ENCODE measurements at places on chromosomes 4 and X.
A peak's percentile ranks its signal among the peaks of the same experiment; 100 is the strongest.

DNA sequence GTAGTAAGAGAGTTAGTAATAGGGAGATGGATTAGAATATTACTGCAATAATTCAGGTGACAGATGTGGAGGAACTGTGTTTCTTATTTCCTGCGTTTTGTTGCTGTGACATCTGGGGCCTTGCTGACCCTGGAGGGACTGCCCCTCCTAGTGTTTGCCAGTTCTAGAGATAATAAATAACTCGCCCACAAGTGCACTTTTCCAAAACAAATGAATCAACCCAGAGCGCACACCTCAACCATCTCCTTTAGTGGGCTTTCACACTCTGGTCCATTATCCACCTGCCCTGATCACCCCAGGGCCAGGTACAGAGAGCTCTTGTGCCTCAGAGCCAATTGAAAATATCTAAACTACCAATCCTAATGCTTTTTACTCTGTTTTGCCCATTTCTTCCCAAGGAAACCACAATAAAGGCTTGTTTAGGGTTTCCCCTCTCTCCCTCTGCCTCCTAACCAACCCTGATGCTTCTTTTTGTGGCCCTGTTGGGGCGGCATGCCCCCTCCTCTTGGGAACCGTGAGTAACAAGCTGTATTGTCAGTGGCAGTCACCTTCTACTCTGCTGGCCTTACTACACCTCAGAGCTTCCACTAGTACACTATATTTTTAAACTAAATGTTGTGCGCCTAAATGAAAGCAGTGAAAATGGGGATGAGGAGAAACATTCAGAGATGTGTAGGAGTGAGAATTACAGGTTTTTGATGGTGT, 270.5 kb downstream of the TENM3 start:
- DNase-seq: no peak

- no peak for DNase-seq
These were observed 17.2 kb downstream of the SLC39A8 start for GRCh38 chr4:102328045-102328444.

DNA sequence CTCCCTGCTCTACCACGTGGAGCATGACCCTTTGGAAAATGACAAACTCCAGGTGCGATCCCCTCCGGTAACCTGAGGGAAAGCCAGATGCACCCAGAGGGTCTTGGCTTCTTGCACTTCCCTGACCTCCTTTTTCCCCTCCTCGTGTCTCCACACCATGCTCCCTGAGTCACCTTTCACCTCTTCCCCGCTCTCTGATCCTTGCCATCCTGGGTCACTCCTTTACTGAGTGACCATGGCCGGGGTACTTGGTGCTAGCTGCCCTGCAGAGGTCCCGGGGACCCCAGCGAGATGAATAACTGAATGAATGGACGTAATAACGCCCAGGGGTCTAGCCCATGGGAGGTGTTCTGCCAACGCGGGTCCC, 401 bp upstream of the ZFP92 start:
- DNase-seq: no peak

- DNase-seq: no peak
These were observed 734.0 kb upstream of the DIAPH2 start for GRCh38 chrX:95950679-95951078.

DNA sequence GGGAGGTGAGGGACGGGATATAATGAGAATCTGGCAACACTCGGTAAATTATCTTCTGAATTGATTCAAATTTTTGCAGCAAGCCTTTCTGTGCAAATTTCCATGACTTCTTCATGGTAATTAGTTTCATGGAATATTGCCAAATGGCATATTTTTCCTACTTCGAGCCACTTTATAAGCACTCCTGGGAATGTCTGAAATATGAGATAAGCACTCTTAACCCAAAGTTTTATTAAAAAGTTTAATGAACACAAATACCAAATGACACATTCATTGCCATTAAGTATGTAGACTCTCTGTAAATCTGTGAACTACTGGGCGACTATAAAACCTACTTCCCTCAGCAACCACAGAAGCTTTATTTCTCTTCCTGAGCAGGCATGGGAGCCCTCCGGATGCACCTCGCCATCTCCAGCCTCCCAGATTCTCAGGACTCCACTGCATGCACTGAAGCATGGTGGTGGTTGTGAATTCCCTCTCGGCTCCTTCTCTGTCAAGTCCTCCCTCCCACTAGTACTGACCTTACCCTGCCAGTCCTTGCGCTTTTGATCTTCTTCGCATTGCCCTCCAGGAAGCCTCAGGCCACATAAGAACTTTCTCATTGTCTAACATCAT, 154.4 kb upstream of the RPL34 start:
- no peak for DNase-seq

DNA sequence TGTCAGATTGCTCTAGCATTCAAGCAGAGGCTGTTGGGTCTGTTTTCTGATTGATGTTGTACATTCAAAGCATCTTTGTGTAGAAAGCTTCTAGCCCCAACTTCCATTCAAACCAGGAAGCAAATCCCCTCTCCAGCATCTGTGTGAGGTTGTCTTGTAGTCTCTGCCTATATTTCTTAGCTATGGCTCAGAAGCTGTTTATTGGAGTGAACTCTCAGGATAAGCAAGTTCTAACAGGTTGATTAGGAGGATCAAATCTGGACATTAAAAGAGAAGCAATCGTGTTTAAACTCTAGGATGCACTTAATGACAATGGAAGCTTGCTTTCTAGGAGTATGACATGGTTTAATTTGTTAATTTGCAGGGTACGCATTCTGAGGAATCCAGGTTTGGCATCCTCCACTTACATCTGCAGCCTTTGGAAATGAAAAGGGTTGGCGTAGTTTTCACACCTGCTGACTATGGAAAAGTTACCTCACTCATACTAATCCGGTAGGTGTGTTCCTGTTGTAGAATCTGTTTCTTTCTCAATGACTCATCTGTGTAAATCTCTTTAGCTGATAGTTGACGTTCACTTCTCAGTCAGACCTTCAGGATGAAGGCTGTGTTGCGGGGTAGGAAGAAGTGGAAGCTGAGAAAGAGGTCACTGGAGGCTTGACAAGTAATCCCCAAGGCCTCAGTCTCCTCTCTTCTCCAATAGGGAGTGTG, 88.0 kb upstream of the TLR2 start:
- no peak for DNase-seq

- DNase-seq: no peak
These were observed 106.3 kb upstream of the PTPN13 start for GRCh38 chr4:86487738-86488348.

GRCh38 chr4:14857981-14858380, 144.3 kb upstream of the CPEB2 start:
- DNase-seq: no peak

GRCh38 chr4:151197247-151197646, 79.7 kb upstream of the PRSS48 start:
- DNase-seq: no peak

DNA sequence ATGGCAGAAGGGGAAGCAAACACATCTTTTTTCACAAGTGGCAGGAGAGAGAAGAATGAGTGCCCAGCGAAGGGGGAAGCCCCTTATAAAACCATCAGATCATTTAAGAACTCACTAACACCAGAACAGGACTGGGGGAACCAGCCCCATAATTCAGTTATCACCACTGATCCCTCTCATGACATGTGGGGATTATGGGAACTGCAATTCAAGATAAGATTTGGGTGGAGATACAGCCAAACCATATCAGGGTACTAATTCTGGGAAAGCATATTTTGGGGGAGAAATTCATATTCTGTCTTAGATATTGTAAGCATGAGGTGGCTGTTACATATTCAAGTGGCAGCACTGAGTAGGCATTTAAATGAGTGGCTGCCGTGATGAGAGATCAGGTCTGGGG, 87.8 kb downstream of the RAPGEF2 start:
- DNase-seq: no peak

DNA sequence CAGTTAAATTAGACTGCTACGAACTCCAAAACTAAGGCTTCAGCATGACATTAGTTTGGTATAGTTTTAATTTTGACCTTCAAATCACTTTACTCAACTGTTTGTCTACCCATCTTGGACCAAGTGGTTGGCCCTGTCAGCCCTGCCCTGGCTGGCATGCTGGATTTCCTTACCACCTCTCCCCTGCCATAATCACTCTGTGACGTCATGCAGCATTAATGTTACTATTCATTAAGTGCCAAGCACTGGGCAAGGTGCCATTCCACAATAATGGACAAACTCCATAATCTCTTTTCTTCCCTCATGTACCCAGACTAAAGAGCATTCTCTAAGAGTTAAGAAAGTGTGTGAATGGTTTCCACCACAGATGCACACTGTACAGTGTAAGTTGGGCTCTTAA, 277.0 kb upstream of the INTU start:
- no peak for DNase-seq

GRCh38 chr4:175767150-175767549, 44.9 kb downstream of the GPM6A start:
- no peak for DNase-seq

GRCh38 chrX:105775679-105776078, 46.7 kb upstream of the NRK start:
- DNase-seq: no peak

- no peak for DNase-seq
These were observed 31.8 kb upstream of the ZCCHC13 start for GRCh38 chrX:74272230-74272629.

GRCh38 chr4:1115528-1116293, 2.3 kb upstream of the RNF212 start:
- DNase-seq: no peak

DNA sequence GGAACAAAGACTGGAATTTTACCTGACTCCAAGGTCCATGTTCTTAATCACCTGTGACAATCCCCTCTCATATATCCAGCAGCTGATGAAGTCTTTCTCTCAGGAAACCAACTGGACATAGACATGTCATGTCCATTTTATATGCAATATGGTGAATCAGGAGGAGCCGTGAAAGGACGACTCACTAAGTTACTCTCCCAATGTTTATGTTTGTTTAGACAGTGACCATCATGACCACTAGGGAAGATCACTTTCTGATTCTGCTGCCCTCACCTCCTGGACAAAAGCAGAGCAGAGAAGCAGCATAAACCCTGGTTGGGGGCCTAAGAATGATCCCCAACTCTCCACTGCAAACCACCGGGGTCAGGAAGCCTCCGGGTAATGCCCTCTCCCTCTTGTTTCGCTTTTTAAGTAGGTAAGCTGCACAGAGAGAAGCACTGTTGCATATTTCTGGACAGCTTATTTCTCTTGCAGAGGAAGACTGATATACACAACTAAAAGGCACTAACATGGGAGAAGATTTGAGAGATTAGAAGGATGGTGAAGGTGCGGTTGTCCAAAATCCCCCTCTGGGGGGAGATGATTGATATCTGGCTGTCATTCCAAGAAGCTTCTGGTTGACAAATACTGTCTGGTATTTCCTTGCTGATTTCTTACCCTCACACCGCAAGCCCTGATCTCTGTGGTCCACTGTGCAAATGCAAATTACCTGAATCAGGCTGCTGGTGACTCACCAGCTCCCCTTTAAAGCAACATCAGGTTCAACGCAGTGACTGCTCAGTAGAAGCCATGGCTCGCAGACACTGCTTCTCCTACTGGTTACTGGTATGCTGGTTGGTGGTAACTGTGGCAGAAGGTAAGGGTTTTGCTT, at the start of gene ODAPH:
TSS of gene ODAPH (plus strand) at position 773 of the 871 bp plus-strand sequence. CDS start at position 790, 17 bp downstream.
- DNase-seq: no peak

DNA sequence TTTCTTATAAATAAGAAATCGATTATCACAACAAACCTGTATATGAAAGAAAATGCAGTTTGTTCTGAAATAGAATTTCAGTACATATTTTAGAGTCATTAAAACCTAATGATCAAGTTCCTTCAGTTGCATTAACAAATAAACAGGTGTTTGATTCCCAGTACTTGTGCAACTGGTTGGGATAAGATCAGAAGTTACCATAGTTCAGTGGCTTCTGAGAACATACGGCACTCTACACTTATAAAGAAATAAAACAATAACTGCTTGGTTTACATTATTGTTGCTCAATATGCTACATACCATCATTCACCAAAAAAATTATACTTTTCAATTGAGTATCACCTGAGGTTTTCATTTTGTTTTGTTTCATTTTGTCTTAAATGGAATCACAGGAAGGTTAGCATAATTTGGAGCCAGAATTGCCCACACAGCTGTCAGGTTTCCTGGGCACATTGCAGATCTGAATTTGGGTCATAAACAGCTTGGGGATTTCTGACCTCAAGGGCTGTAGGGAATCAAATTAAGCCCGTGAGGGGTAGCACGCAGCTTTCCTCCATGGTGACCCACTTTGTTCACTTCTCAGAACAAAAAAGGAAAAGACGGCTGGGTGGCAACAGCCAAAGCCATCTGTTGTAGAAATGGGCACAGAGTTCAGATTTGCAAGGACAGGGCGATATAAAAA, 14.9 kb upstream of the CCNG2 start:
- DNase-seq: no peak

GRCh38 chr4:60020389-60020788, 1179.7 kb upstream of the ADGRL3 start:
- no peak for DNase-seq

GRCh38 chr4:88722828-88723227, 25.2 kb upstream of the NAP1L5 start:
- no peak for DNase-seq

DNA sequence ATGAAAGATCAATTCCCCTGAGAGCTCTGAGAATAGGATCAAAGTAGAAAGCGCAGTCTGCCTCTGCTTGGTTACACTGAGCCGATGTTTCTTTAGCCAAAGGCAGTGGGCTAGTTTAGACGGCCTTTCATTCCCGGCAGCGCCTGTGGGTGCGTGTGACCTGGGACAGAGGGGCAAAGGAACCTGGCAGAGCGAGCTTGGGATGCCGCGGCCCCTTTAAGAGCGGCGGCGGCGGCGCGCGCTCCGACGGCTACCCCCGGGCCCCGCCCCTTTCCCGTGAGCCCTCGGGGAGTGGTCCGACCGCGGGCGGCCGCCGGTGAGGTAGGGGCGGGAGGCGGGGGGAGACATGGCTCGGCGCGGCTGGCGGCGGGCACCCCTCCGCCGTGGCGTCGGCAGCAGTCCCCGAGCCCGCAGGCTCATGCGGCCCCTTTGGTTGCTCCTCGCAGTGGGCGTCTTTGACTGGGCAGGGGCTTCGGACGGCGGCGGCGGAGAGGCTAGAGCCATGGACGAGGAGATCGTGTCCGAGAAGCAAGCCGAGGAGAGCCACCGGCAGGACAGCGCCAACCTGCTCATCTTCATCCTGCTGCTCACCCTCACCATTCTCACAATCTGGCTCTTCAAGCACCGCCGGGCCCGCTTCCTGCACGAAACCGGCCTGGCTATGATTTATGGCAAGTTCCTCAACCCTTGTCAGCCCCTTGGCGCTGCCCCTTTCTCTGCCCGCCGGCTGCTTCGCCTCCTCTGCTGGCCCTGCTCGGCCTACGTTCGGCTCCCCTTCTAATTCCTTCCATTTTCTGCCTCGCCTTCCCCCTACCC, at the start of gene SLC9A6:
TSS of gene SLC9A6 (plus strand) at position 279 of the 816 bp plus-strand sequence. CDS start at position 503, 224 bp downstream.
- DNase-seq: peak; percentile 6

GRCh38 chr4:61864286-61864685, 664.2 kb downstream of the ADGRL3 start:
- DNase-seq: no peak

DNA sequence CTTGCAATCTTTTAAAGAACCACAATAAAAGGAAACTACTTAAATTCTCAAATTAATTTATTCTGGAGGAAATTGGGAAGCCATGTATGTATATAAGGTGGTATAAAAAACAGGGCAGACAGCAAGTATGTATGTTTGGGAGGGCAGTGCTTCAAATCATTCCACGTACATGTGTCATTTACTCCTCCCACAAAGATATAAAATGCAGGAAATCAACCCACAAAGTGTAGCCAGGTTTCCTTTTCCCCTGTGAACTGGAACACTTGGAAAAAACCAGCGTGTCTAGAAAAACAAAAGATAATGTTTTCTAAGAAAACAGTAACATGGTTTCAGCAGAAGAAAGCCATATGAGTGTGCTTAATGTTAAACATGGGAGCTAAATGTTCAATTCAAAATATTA, 156.7 kb upstream of the FAM47A start:
- no peak for DNase-seq

- no peak for DNase-seq
These were observed 82.9 kb downstream of the HTT start for GRCh38 chr4:3157366-3157765.

- no peak for DNase-seq
These were observed 37.2 kb upstream of the GPR78 start for GRCh38 chr4:8542776-8543525.
